Mononuclear cell (primary cell): ENCODE measurements at places on chromosomes 3 and 15. TPM values are rescaled to one million over a fixed set of nuclear protein-coding genes. Genes with fewer than 3 reads are reported as not detected.

Gene CCNDBP1
- 110 TPM for total RNA-seq

Gene MAPK6
- total RNA-seq, result 88.9 TPM

Gene CYP8B1
- under 0.01 TPM for total RNA-seq

Gene CAMK2N2
- total RNA-seq, result not detected

Gene VILL
- 12.4 TPM for total RNA-seq

Gene C3orf70
- not detected for total RNA-seq

Gene HIGD2B
- 0.63 TPM for total RNA-seq

Gene LRRC34
- total RNA-seq, result 0.73 TPM

Gene GP9
- total RNA-seq, result 28.1 TPM

Gene ADAM10
- 97.6 TPM for total RNA-seq

Gene NDN
- 0.31 TPM for total RNA-seq

Gene MESP2
- not detected for total RNA-seq

Gene ST8SIA2
- under 0.01 TPM for total RNA-seq

Gene ATP10A
- total RNA-seq, result 15.8 TPM

Gene CCR1
- total RNA-seq, result 60.7 TPM

Gene TRPM7
- 81.0 TPM for total RNA-seq

Gene CD200R1
- 5.1 TPM for total RNA-seq

Gene NR2E3
- total RNA-seq, result not detected

Gene CCNB2
- total RNA-seq, result 0.42 TPM

Gene FES
- 27.9 TPM for total RNA-seq

Gene CCK
- total RNA-seq, result not detected

Gene TGM4
- not detected for total RNA-seq

Gene ENTPD3
- total RNA-seq, result 0.10 TPM

Gene KBTBD13
- under 0.01 TPM for total RNA-seq

Gene GXYLT2
- total RNA-seq, result 0.21 TPM

Gene RBPMS2
- total RNA-seq, result 0.10 TPM

Gene CHDH
- under 0.01 TPM for total RNA-seq

Gene MESP1
- not detected for total RNA-seq

Gene HES1
- 22.9 TPM for total RNA-seq

Gene FOXB1
- 0.10 TPM for total RNA-seq

Gene GPR156
- total RNA-seq, result 0.42 TPM

Gene CAMK1
- total RNA-seq, result 24.7 TPM

Gene LMCD1
- total RNA-seq, result 0.21 TPM

Gene ZBTB38
- total RNA-seq, result 74.2 TPM

Gene GNAT1
- total RNA-seq, result not detected

Gene ANKRD34C
- not detected for total RNA-seq
